Chondrocyte (in vitro differentiated cells): ENCODE measurements at places on chromosomes 2 and 18. TPM values are rescaled to one million over a fixed set of nuclear protein-coding genes. Genes with fewer than 3 reads are reported as not detected.

- no peaks in the 10 kb centered on the region for H3K27me3 ChIP-seq
- H3K36me3 ChIP-seq, result peaks cover 4% of the 10 kb centered on the region
- no peak overlapping the region for H3K4me3 ChIP-seq
- H3K4me1 ChIP-seq, result peaks cover 48% of the 10 kb centered on the region
- peak overlapping the region; percentile 53 for H3K27ac ChIP-seq
These were observed 30.9 kb downstream of the RNF144A start for GRCh38 chr2:6947929-6948676.

- H3K36me3 ChIP-seq, result peaks cover 2% of the 10 kb centered on the region
- no peaks in the 10 kb centered on the region for H3K4me1 ChIP-seq
- DNase-seq, result no peak
- H3K27ac ChIP-seq, result no peak overlapping the region
- no peaks in the 10 kb centered on the region for H3K27me3 ChIP-seq
These were observed 472.1 kb downstream of the PARD3B start for GRCh38 chr2:205017381-205017780.

GRCh38 chr18:8229787-8230186 lies 379.4 kb upstream of the RAB12 start:
- H3K27me3 ChIP-seq, result no peaks in the 10 kb centered on the region
- no peak for DNase-seq
- peaks cover 16% of the 10 kb centered on the region for H3K36me3 ChIP-seq
- no peak overlapping the region for H3K4me3 ChIP-seq
- H3K4me1 ChIP-seq, result peaks cover 13% of the 10 kb centered on the region

DNA sequence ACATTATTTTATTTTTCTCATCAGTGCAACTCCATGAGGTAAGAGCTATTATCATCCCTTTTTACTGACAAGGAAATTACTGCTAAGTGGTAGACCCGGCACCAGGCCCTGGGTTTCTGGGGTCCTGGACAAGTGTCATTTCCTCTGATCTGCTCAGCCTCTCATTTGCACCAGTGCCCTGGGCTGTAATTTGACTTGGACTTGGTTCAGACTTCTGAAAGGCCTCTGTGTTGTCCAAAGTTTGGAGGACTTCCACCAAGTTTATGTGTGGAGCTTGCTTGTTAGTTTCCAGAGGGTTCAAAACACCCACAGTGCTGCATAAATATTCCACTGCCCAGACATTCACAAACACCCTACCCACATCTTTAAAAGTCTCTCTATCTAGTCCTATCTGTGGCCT lies 44.0 kb upstream of the PPP1CB start:
- no peak for DNase-seq
- H3K4me3 ChIP-seq, result no peak overlapping the region
- H3K27me3 ChIP-seq, result no peaks in the 10 kb centered on the region
- H3K4me1 ChIP-seq, result peaks cover 3% of the 10 kb centered on the region
- no peak overlapping the region for H3K27ac ChIP-seq

GRCh38 chr2:159169187-159169586 lies 117.3 kb downstream of the WDSUB1 start:
- H3K4me3 ChIP-seq, result no peak overlapping the region
- H3K27me3 ChIP-seq, result no peaks in the 10 kb centered on the region
- peaks cover 23% of the 10 kb centered on the region for H3K36me3 ChIP-seq
- peak overlapping the region; percentile 41 for H3K27ac ChIP-seq
- H3K4me1 ChIP-seq, result peaks cover 8% of the 10 kb centered on the region

- H3K4me1 ChIP-seq, result no peaks in the 10 kb centered on the region
- no peaks in the 10 kb centered on the region for H3K27me3 ChIP-seq
- H3K36me3 ChIP-seq, result no peaks in the 10 kb centered on the region
- H3K4me3 ChIP-seq, result no peak overlapping the region
These were observed 100.8 kb downstream of the SMC6 start for GRCh38 chr2:17652681-17653394.

GRCh38 chr18:8868779-8869415 lies 163.5 kb downstream of the MTCL1 start:
- H3K27me3 ChIP-seq, result no peaks in the 10 kb centered on the region
- no peak for DNase-seq
- H3K4me3 ChIP-seq, result no peak overlapping the region

GRCh38 chr2:177289824-177290628 lies 25.5 kb upstream of the NFE2L2 start:
- no peaks in the 10 kb centered on the region for H3K27me3 ChIP-seq
- H3K36me3 ChIP-seq, result peaks cover 2% of the 10 kb centered on the region
- no peak overlapping the region for H3K4me3 ChIP-seq

- peaks cover 1% of the 10 kb centered on the region for H3K36me3 ChIP-seq
- H3K27ac ChIP-seq, result no peak overlapping the region
- H3K4me1 ChIP-seq, result peaks cover 3% of the 10 kb centered on the region
- DNase-seq, result no peak
- no peak overlapping the region for H3K4me3 ChIP-seq
- H3K27me3 ChIP-seq, result no peaks in the 10 kb centered on the region
These were observed 100.2 kb downstream of the BCL11A start for GRCh38 chr2:60453301-60453700.

DNA sequence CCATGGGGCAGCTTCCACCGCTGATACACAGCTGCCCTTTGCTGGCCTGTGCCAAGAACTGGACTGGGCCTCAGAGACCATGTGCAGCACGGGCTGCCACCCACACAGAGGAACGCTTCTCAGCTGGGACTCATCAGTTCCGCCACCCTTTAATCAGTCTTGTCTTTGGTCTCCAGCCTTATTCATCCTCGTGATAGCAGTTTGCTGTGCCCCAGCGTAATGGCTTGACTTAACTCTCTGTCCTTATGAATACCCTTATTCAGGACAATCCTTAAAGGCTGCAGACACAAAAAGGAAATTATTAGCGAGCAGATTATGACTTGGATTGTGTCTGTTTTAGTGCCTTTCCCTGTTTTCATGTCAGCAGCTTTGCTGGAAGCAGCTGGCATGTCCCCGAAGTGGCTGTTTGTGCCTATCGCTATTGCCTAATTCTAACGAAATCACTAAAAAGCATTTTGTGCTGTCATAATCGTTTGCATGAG lies 108.9 kb upstream of the DAPL1 start:
- DNase-seq, result no peak
- H3K4me3 ChIP-seq, result no peak overlapping the region
- H3K36me3 ChIP-seq, result peaks cover under 1% of the 10 kb centered on the region
- peaks cover under 1% of the 10 kb centered on the region for H3K27me3 ChIP-seq
- H3K4me1 ChIP-seq, result peaks cover 10% of the 10 kb centered on the region
- H3K27ac ChIP-seq, result no peak overlapping the region

DNA sequence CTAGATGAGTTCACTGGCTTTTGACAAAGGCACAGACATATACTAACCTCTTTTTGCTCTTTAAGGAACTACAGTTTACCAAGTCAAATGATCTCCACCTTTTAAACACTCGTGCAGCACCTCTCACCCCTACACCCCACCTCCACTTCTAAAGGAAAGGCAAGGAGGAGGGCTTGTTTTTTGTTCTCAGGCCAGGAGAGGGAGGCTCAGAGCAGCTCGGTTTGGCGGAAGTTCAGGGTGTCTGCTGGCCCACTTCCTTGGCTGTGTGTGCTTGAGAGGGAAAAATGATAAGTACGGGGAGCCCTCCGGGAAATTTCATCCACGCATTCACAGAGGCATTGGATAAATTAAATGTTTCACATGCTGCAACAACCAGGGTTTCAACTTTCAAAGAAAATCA lies 667.9 kb downstream of the BCL11A start:
- no peaks in the 10 kb centered on the region for H3K4me1 ChIP-seq
- peaks cover 9% of the 10 kb centered on the region for H3K27me3 ChIP-seq
- no peaks in the 10 kb centered on the region for H3K36me3 ChIP-seq
- H3K4me3 ChIP-seq, result no peak overlapping the region

- no peak overlapping the region for H3K4me3 ChIP-seq
- H3K36me3 ChIP-seq, result no peaks in the 10 kb centered on the region
- H3K27me3 ChIP-seq, result no peaks in the 10 kb centered on the region
- peak overlapping the region; percentile 1 for H3K27ac ChIP-seq
- no peak for DNase-seq
These were observed 246.8 kb downstream of the CDH20 start for GRCh38 chr18:61580046-61580445.

GRCh38 chr2:191645434-191646162 lies 32.3 kb upstream of the NABP1 start:
- no peaks in the 10 kb centered on the region for H3K4me1 ChIP-seq
- no peaks in the 10 kb centered on the region for H3K27me3 ChIP-seq
- H3K4me3 ChIP-seq, result no peak overlapping the region
- H3K27ac ChIP-seq, result no peak overlapping the region

GRCh38 chr2:205060269-205060668 lies 515.0 kb downstream of the PARD3B start:
- peaks cover 3% of the 10 kb centered on the region for H3K36me3 ChIP-seq
- H3K4me1 ChIP-seq, result peaks cover 34% of the 10 kb centered on the region
- no peaks in the 10 kb centered on the region for H3K27me3 ChIP-seq

- H3K27me3 ChIP-seq, result no peaks in the 10 kb centered on the region
- peaks cover 3% of the 10 kb centered on the region for H3K36me3 ChIP-seq
- peak overlapping the region; percentile 93 for H3K27ac ChIP-seq
These were observed 271.0 kb downstream of the NEDD4L start for GRCh38 chr18:58315041-58315440.

- no peak for DNase-seq
- H3K4me3 ChIP-seq, result no peak overlapping the region
- peaks cover 15% of the 10 kb centered on the region for H3K27me3 ChIP-seq
- no peak overlapping the region for H3K27ac ChIP-seq
These were observed 71.9 kb downstream of the TNFRSF11A start for GRCh38 chr18:62396967-62397366.

DNA sequence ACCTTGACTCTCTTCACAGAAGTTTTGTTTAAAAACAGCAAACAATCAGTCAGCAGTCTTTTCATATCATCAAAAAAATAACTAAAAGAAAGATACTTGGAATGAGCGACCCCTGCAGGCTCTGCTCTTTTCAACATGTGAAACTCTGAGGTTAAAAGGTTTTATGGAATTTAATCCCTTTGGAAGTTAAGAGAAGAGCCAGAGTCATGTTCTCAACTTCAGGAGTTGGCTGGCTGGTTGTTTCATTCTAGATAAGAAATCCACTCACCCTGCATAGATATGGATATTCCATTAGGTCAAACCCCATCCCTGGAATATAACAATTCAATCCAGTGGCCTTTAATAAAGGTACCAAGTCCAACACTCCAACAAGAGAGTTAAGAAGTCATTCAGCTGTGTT lies 115.6 kb upstream of the RMDN2 start:
- H3K4me3 ChIP-seq, result no peak overlapping the region

GRCh38 chr2:163122257-163122656 lies 283.7 kb upstream of the KCNH7 start:
- H3K4me3 ChIP-seq, result no peak overlapping the region
- DNase-seq, result no peak

- no peaks in the 10 kb centered on the region for H3K36me3 ChIP-seq
- H3K4me1 ChIP-seq, result no peaks in the 10 kb centered on the region
- DNase-seq, result no peak
- H3K27me3 ChIP-seq, result no peaks in the 10 kb centered on the region
- no peak overlapping the region for H3K27ac ChIP-seq
- no peak overlapping the region for H3K4me3 ChIP-seq
These were observed 225.3 kb upstream of the VWC2L start for GRCh38 chr2:214185546-214185945.

DNA sequence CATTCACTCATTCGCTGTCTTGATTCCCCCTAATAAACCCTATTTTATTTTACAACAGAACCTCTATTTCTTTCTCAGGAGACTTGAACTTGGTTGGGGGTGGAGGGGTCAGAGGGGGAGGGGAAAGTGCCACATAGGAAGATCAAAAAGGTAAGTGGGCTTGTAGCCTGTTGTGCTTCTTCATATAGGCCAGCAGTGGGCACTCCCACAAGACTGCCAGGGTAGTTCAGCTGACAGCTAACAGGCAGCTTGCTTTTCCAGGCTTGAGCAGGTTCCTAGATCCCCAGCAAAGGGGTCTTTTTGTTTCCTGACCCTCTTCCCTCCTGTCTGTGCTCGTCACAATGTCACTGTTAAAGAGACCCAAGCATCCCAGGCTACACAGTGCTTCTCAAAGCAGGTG lies 829 bp upstream of the KIAA2012 start:
- H3K4me1 ChIP-seq, result peaks cover 4% of the 10 kb centered on the region
- no peaks in the 10 kb centered on the region for H3K36me3 ChIP-seq
- no peak overlapping the region for H3K4me3 ChIP-seq
- H3K27ac ChIP-seq, result no peak overlapping the region

DNA sequence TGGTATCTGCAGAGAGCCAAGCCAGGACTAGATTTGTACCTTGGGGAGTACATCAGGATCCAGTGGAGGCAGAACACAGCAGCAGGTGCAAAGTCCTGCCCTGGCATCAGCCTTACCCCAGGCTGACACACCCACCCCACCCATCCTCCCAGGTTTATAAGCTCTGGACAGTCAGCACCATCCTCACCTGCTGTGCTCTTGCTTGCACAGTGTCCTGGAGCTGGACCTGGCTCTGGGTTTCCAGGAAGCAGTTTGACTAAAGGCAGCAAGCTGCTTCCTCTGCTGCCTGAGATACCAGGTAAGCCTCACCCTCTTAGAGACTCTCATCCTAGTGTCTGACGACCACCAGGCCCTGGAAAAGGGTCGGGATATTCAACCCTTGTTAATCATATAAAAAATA lies at the start of gene SULT1C3:
Gene SULT1C3 (plus strand): TSS at position 183 of the 400 bp plus-strand sequence. CDS start 7,227 bp downstream, outside the sequence.
- H3K4me3 ChIP-seq, result no peak within 1 kb of the TSS
- no peak for DNase-seq
- H3K27me3 ChIP-seq, result peaks cover 5% of the 10 kb centered on the region
- H3K36me3 ChIP-seq, result peaks cover 8% of the 10 kb centered on the region
- no peak within 1 kb of the TSS for H3K27ac ChIP-seq

DNA sequence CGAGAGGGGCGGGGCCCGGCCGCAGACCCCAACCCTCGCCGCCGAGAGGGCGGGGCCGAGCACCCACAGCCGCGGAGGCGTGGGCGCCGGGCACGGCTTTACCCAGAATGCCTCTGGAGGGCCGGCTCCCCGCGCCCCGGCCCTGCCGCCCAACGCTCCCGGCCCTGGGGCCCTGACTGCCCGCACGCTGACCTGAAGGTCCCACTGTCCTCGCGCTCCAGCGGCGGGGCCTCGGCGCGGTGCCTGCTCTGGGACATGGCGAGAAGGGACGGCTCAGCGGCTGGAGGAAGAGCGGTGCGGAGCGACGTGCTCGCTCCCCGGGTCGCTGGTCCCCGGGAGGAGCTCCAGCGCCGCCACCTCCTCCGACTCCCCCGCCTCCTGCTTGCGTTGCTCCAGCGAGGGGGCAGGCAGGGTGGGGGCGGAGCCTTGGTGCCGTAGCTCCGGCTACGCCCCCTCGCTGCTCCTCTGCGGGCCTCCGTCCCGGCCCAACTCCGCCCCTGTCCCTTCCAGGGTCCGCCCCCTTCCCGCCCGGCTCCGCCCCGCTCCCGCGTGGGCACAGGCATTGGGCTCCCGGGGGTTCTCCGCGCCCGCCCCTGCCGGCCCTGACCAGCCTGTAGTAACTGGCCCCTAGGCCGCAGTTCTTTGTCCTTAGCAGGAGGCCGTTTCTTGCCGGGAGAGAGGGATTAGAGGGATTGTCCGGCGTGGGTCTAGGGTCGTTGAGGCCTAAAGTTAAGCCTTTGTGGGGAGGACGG lies at the start of the genes PJVK and PRKRA:
Gene PJVK (plus strand): TSS at position 605 of the 752 bp plus-strand sequence. CDS start 2,032 bp downstream, outside the sequence.
Gene PRKRA (minus strand): TSS at position 402 of the 752 bp plus-strand sequence. CDS start 145 bp downstream, at position 257.
- H3K4me3 ChIP-seq, result peak within 1 kb of the TSS; percentile 88
- peaks cover 11% of the 10 kb centered on the region for H3K36me3 ChIP-seq
- peak within 1 kb of the TSS; percentile 100 for H3K27ac ChIP-seq
- DNase-seq, result peak; percentile 99
- H3K27me3 ChIP-seq, result no peaks in the 10 kb centered on the region
- peaks cover 32% of the 10 kb centered on the region for H3K4me1 ChIP-seq

Gene VWC2L
- total RNA-seq, result not detected in 3 replicates

Gene EVA1A
- 19.8 to 27.3 TPM (median 20.9 TPM) in 3 replicates for total RNA-seq

Gene SLC66A3
- total RNA-seq, result 25.8 to 29.3 TPM (median 28.0 TPM) in 3 replicates

Gene GALR1
- not detected in 3 replicates for total RNA-seq

Gene SRD5A2
- not detected in 3 replicates for total RNA-seq

Gene REG3A
- total RNA-seq, result not detected in 3 replicates

Gene GCA
- total RNA-seq, result 4.0 to 4.8 TPM (median 4.5 TPM) in 3 replicates

Gene CNGA3
- total RNA-seq, result not detected in 3 replicates

Gene RBM44
- 0.48 to 0.54 TPM (median 0.50 TPM) in 3 replicates for total RNA-seq

Gene KCNS3
- 0.37 to 0.41 TPM in 2 of 3 replicates, not detected in the other for total RNA-seq

Gene STARD6
- not detected in 3 replicates for total RNA-seq

Gene RBKS
- 0.45 to 1.3 TPM (median 0.49 TPM) in 3 replicates for total RNA-seq
